ENCODE measurements at places on chromosomes 16 and 17. TPM values are rescaled to one million over a fixed set of nuclear protein-coding genes. Genes with fewer than 3 reads are reported as not detected.

DNA sequence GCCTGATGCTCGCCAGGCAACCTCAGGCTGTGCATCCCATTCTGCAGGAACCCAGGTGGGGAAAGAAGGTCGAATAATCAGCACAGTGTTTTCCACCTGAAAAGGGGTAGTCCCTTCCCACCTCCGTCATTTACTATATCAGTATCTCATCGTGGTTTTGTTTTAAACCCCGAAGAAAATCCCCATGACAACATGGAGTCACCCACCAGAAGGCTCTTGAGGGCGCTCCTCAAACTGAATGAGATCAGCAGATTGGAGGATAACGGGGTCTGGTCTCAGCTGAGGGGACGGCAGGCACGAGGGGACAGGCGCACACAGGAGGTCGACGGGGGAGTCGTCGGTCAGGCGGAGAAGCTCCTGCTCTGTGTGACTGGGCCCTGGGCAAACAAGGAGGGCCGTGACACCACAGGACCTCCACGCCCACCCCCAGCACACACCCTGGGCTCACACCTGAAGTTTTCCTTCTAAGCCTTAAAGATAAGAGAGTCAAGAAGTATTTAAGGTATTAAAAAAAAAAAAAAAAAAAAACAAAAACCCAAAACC lies 44.2 kb downstream of the MARF1 start:
- no peak for DNase-seq
- H3K4me3 ChIP-seq: no peak overlapping the region
- no peak overlapping the region for H3K27ac ChIP-seq
- no peaks in the 10 kb centered on the region for H3K27me3 ChIP-seq
- H3K36me3 ChIP-seq: peaks cover 45% of the 10 kb centered on the region

DNA sequence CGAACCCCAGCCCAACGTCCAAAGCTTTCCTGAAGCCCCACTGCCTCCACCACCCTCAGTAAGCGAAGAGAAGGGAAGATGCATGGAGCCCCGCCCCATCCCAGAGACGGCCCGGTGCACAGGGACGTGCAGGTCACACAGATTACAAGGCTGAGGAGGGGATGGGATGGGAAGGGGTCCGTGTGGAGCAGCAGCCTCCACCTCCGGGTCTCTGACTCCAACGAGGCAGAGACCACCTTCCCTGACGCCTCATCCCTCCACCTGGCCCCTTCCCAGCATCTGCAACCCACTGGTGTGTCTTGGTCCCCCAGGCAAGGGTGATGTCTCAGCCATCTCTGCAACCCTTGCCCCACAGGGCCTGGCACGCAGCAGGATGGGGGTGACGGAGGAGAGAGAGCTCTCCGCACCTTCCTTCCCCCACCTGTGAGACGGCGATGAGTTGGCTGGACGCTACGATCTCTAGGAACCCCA lies 58.5 kb downstream of the TBC1D16 start:
- no peak overlapping the region for H3K4me3 ChIP-seq
- peak; percentile 10 for DNase-seq
- H3K27me3 ChIP-seq: no peaks in the 10 kb centered on the region
- no peak overlapping the region for H3K27ac ChIP-seq
- no peaks in the 10 kb centered on the region for H3K4me1 ChIP-seq

DNA sequence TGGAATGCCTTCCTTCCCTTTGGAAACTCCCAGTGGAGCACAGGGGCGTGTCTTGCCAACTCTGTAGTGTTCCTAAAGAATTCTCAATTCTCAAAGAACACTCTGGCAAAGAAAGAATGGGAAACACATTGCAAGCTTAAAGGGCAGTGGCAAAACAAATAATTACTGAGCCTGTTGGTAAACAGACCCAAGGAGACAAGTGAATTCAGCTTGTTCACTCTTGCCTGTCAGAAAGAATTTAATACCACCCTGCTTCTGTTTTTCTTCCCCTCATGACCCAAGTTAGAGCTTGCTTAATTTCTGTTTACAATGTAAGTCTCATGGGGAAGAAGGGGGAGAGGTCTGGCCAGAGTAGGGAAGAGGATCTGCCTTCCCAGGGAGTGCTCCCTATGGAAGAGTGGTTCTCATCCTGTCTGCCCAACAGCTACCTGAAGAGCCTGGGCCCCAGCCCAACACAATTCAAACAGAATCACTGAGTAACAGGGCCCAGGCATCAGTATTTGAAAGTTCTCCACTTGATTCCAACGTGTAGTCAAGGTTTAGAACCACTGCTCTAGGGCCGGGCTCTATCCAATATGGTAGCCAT lies 386.0 kb downstream of the SLC39A11 start:
- H3K27me3 ChIP-seq: peaks cover 2% of the 10 kb centered on the region
- no peak for DNase-seq
- no peak overlapping the region for H3K4me3 ChIP-seq
- no peak overlapping the region for H3K27ac ChIP-seq
- H3K4me1 ChIP-seq: peaks cover 15% of the 10 kb centered on the region

- no peak for DNase-seq
- H3K36me3 ChIP-seq: peaks cover 3% of the 10 kb centered on the region
- no peak overlapping the region for H3K27ac ChIP-seq
- H3K4me3 ChIP-seq: no peak overlapping the region
- peaks cover 23% of the 10 kb centered on the region for H3K27me3 ChIP-seq
- peaks cover 35% of the 10 kb centered on the region for H3K4me1 ChIP-seq
Measured at GRCh38 chr16:50259334-50260205, 6.8 kb upstream of the ADCY7 start.

GRCh38 chr16:24540602-24541210 lies 1.3 kb downstream of the RBBP6 start:
- peaks cover 22% of the 10 kb centered on the region for H3K36me3 ChIP-seq
- no peaks in the 10 kb centered on the region for H3K27me3 ChIP-seq
- peak overlapping the region; percentile 92 for H3K4me3 ChIP-seq
- peak overlapping the region; percentile 98 for H3K27ac ChIP-seq
- H3K4me1 ChIP-seq: peaks cover 30% of the 10 kb centered on the region
- DNase-seq: peak; percentile 51

DNA sequence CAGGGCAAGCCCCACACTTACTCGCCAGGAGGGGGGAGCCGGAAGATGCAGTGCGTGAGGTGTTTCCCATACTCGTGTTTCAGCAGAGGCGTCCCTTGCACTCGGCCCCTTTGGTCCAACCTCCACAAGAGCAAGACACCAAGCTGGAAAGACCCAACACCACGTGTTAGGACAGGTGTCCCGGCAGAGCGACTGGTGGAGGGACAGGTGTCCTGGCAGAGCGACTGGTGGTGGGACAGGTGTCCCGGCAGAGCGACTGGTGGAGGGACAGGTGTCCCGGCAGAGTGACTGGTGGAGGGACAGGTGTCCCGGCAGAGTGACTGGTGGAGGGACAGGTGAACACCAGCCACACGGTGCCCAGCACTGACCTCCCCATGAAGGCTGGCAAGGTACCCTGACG lies 19.4 kb downstream of the IFT140 start:
- H3K27ac ChIP-seq: no peak overlapping the region
- H3K27me3 ChIP-seq: no peaks in the 10 kb centered on the region
- no peaks in the 10 kb centered on the region for H3K36me3 ChIP-seq

DNA sequence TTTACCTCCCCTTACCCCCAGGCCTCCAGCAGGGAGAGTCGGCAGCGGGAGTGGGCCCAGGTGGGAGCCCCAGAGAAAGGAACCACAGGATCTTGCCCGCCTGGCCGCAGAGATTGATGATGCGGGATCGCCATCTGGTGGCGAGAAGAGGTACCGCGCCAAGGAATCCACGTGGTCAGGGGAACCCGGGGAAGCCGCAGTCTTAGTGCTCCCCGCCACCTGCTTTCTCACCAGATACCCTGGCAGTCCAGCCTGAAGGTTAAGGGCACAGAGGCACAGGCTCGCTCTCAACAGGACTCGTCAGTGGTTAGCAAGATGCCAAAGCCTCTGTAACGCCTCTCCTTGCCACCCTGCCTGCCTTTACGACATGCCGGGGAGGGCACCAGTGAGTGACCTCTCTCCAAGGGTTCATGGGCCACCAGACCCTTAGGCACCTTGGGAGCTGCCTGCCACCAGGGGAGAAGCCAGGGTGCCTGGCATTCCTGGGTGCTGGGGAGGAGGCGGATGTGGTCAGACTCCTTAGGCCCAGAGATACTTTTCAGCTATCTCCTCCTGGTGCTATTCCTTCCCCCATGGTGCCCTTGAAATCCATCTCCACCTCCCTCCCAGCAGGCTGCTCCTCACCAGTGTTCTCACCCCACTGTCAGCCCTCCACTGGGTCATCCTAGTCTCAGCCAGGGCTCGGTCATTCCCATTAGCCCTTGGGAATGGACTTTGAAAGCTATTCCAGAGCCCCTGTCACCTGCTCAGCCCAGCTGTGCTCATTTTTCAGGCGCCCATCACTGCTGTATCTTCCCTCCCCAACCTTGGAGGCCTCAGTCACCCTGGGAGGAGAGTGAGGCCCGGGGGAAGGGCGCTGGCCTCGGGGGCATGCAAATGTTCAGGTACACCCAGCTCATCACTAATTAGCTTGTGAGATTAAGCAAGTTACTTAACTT lies 5.5 kb upstream of the RHBDF2 start:
- H3K27ac ChIP-seq: peak overlapping the region; percentile 40
- DNase-seq: peak; percentile 94
- peaks cover 21% of the 10 kb centered on the region for H3K4me1 ChIP-seq
- no peaks in the 10 kb centered on the region for H3K36me3 ChIP-seq
- H3K27me3 ChIP-seq: peaks cover 8% of the 10 kb centered on the region
- no peak overlapping the region for H3K4me3 ChIP-seq

DNA sequence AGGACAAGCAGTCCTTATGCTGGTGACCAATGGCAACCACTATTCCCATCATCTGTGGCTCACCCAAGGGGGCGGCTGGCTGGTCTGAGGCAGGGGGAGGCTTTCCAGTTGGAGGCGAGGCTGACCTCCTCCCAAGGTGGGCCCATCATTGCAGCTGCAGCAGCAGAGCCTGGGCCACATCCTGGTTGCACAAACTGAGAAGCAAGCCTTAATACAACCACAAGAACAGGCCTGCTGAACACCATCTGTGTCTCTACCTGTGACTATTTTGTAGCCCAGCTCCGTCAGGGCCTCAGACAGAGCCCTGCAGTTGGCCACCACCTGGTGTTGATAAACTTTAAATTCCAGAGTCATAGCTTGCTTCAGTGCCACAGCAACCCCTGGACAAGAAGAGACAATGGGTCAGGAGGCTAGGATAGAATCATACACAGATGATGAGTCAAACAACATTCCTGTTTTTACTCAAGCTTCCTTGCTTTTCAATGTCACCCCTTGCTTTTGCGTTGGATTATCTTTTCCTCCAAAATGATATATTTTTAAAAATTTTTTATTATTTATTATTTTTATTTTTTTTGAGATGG lies 17.9 kb downstream of the SMCR8 start:
- peaks cover 16% of the 10 kb centered on the region for H3K4me1 ChIP-seq
- H3K27ac ChIP-seq: peak overlapping the region; percentile 60
- peaks cover 12% of the 10 kb centered on the region for H3K36me3 ChIP-seq
- H3K27me3 ChIP-seq: no peaks in the 10 kb centered on the region

DNA sequence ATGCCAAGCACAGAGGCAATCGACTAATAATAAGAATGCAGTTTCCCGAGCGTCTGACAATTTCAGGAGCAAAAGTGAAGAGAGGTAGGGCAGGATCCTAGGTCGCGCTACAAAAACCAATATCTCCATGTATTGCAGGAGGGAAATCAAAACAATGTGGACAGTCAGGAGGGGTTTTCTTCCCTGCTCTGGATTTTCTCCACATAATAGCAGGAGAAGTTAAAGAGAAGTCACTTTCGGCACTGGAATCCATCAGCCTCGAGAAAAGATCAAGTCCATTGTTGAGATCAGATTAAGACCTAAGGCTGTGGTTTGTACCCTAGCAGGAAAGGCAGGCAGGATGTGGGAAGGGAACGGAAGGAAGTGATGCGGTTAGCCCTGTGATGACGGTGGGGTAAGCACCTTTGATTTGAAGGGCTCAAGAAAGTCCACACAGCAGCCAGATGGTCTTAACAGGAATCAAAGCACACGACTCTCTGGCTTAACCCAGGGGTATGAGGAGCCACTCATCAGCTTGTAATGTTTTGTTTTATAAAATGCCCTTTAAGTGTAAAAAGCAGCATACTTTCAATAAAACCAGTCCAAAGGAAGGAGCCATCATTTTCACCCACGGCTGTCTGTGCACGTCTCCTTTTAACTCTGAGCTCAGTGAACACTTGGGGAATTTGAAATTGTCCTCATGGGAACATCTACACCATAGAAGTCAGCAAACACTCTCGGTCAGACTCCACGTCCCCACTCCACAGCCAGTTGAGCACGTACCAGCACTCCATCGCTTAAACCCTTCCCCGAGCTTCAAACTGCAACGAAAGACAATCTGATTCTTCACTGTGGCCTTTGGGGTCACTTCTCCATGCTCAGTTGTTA lies 15.8 kb upstream of the AKTIP start:
- H3K27ac ChIP-seq: peak overlapping the region; percentile 91
- H3K36me3 ChIP-seq: peaks cover 14% of the 10 kb centered on the region
- peak overlapping the region; percentile 79 for H3K4me3 ChIP-seq
- peaks cover 4% of the 10 kb centered on the region for H3K27me3 ChIP-seq
- peak; percentile 81 for DNase-seq
- H3K4me1 ChIP-seq: peaks cover 43% of the 10 kb centered on the region

- DNase-seq: no peak
- peak overlapping the region; percentile 99 for H3K4me3 ChIP-seq
Measured at GRCh38 chr17:4795168-4795567, 796 bp upstream of the PSMB6 start.

GRCh38 chr16:23518435-23518891 lies 8.2 kb upstream of the GGA2 start:
- H3K27ac ChIP-seq: peak overlapping the region; percentile 56
- no peak for DNase-seq
- H3K4me3 ChIP-seq: peak overlapping the region; percentile 33
- no peaks in the 10 kb centered on the region for H3K27me3 ChIP-seq
- H3K36me3 ChIP-seq: peaks cover 23% of the 10 kb centered on the region

GRCh38 chr17:75571197-75571884 lies 16.3 kb upstream of the MYO15B start:
- DNase-seq: no peak
- H3K27me3 ChIP-seq: no peaks in the 10 kb centered on the region
- peak overlapping the region; percentile 83 for H3K27ac ChIP-seq
- H3K4me3 ChIP-seq: no peak overlapping the region
- H3K36me3 ChIP-seq: no peaks in the 10 kb centered on the region
- peaks cover 4% of the 10 kb centered on the region for H3K4me1 ChIP-seq

DNA sequence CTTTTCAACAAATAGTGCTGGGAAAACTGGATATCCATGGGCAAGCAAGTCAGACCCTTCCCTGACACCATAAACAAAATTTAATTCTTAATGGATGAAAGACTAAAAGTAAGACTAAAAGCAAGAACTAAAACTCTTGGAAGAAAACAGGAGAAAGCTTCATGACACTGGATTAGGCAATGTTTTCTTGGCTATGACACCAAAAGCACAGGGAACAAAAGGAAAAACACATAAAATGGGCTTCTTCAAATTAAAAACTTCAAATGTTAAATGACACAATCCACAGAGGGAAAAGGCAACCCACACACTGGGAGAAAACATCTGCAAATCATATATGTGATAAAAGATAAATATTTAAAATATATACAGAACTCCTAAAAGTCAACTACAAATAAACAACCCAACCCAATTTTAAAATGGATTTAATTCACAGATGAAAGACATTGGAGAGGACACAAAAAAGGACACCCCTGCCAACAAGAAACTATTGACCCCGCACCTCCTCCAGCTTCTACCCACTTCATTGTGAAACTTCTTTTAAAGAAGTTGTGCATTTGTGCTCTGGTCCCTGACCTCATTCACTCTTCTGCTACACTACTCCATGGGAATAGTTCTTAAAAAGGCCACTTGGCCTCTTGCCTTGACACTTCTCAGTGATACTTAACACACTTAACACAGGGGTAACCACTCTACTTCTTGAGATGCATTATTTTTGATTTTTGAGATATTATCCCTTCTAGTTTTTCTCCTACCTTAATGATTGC lies 80.3 kb downstream of the TRIM37 start:
- H3K27me3 ChIP-seq: no peaks in the 10 kb centered on the region
- H3K36me3 ChIP-seq: peaks cover 10% of the 10 kb centered on the region
- no peak overlapping the region for H3K4me3 ChIP-seq

The RBBP6 gene
- 88.9 TPM for total RNA-seq

Data from activated naive CD8-positive, alpha-beta T cell treated with anti-CD3 and anti-CD28 coated beads, Interleukin-2, amount 10 ng/mL, durations not matched to agents 7 days and 5 days (primary cell).